Prostate gland (tissue), 2 donors: ENCODE measurements at places on chromosomes 7 and 10. TPM values are rescaled to one million over a fixed set of nuclear protein-coding genes. Genes with fewer than 3 reads are reported as not detected.

GPR85 gene
- total RNA-seq, result 0.50 TPM

GPR158 gene
- total RNA-seq, result 1.5 TPM

SLC18A2 gene
- total RNA-seq, result 1.3 TPM

TMEM26 gene
- 11.6 TPM for total RNA-seq

NPTX2 gene
- total RNA-seq, result 5.2 TPM

ELMO1 gene
- 6.7 TPM for total RNA-seq

SPDYE5 gene
- total RNA-seq, result 1.5 TPM

GPR15LG gene
- not detected for total RNA-seq

INTS1 gene
- 64.9 TPM for total RNA-seq

CAMK1D gene
- 4.8 TPM for total RNA-seq

TOMM7 gene
- 190 TPM for total RNA-seq

CTAGE15 gene
- total RNA-seq, result not detected

OR13A1 gene
- not detected for total RNA-seq

PON1 gene
- 0.87 TPM for total RNA-seq

MSMB gene
- total RNA-seq, result 2,749 TPM

CCDC172 gene
- 47.1 TPM for total RNA-seq

GLCCI1 gene
- 9.2 TPM for total RNA-seq

TLX1 gene
- total RNA-seq, result 0.34 TPM

HOXA4 gene
- total RNA-seq, result 1.8 TPM

FAM25G gene
- total RNA-seq, result not detected

CUZD1 gene
- total RNA-seq, result 0.23 TPM

CALCR gene
- total RNA-seq, result 0.45 TPM

KLLN gene
- total RNA-seq, result 1.1 TPM

JAKMIP3 gene
- 2.6 TPM for total RNA-seq

STRIP2 gene
- total RNA-seq, result 1.1 TPM

C10orf62 gene
- not detected for total RNA-seq

AOC1 gene
- total RNA-seq, result 3.1 TPM

MACC1 gene
- total RNA-seq, result 3.0 TPM
